ENCODE measurements at places on chromosomes 5 and 9. TPM values are rescaled to one million over a fixed set of nuclear protein-coding genes. Genes with fewer than 3 reads are reported as not detected.

The UBE2D2 gene
- 150 TPM for polyA plus RNA-seq

The DBH gene
- polyA plus RNA-seq = 0.25 TPM

The PJA2 gene
- 47.3 TPM for polyA plus RNA-seq

The SLC34A1 gene
- 0.02 TPM for polyA plus RNA-seq

The MRPL36 gene
- polyA plus RNA-seq = 73.0 TPM

The ELOVL7 gene
- 5.4 TPM for polyA plus RNA-seq

The FAT2 gene
- 2.7 TPM for polyA plus RNA-seq

The CATSPER3 gene
- 1.3 TPM for polyA plus RNA-seq

The BHMT2 gene
- polyA plus RNA-seq = 1.0 TPM

The KLHL9 gene
- polyA plus RNA-seq = 14.4 TPM

The TMEM174 gene
- polyA plus RNA-seq = 0.02 TPM

The IL7R gene
- polyA plus RNA-seq = 167 TPM

The PCDHB8 gene
- 0.05 TPM for polyA plus RNA-seq

The GPX8 gene
- polyA plus RNA-seq = 4.1 TPM

The CDX1 gene
- 1.3 TPM for polyA plus RNA-seq

The FSTL4 gene
- 1.2 TPM for polyA plus RNA-seq

The HACD4 gene
- 5.2 TPM for polyA plus RNA-seq

The C9 gene
- polyA plus RNA-seq = 0.05 TPM

The SLC25A48 gene
- 0.25 TPM for polyA plus RNA-seq

The GARNL3 gene
- 1.5 TPM for polyA plus RNA-seq

The SH2D3C gene
- 25.1 TPM for polyA plus RNA-seq

The CDKN2A gene
- polyA plus RNA-seq = 5.3 TPM

The C9orf40 gene
- 5.5 TPM for polyA plus RNA-seq

The NEUROG1 gene
- 0.32 TPM for polyA plus RNA-seq

The PCSK1 gene
- 0.48 TPM for polyA plus RNA-seq

The ENTREP1 gene
- 16.1 TPM for polyA plus RNA-seq

The TAF11L5 gene
- not detected for polyA plus RNA-seq

The PCDHB6 gene
- 0.23 TPM for polyA plus RNA-seq

The PRLR gene
- 0.75 TPM for polyA plus RNA-seq

The FOXD1 gene
- 0.23 TPM for polyA plus RNA-seq

The SOHLH1 gene
- 0.05 TPM for polyA plus RNA-seq

The S1PR3 gene
- 4.7 TPM for polyA plus RNA-seq

The SUB1 gene
- polyA plus RNA-seq = 355 TPM

The C8G gene
- polyA plus RNA-seq = 6.5 TPM

The SPATA31E1 gene
- polyA plus RNA-seq = 0.02 TPM

The MAPKAP1 gene
- polyA plus RNA-seq = 40.3 TPM

The PCDHGA5 gene
- polyA plus RNA-seq = 0.18 TPM

The SLC35D2 gene
- polyA plus RNA-seq = 21.5 TPM

The SPINK13 gene
- 1.1 TPM for polyA plus RNA-seq

The STK32A gene
- 0.09 TPM for polyA plus RNA-seq

The SV2C gene
- polyA plus RNA-seq = 0.27 TPM

The ALDH7A1 gene
- 29.9 TPM for polyA plus RNA-seq

The ECSCR gene
- 12.2 TPM for polyA plus RNA-seq

The C9orf72 gene
- 38.1 TPM for polyA plus RNA-seq

The GDA gene
- 3.9 TPM for polyA plus RNA-seq

The TXNDC8 gene
- polyA plus RNA-seq = 0.02 TPM

The SLC4A9 gene
- 0.07 TPM for polyA plus RNA-seq
